T follicular helper cell (primary cell): ENCODE measurements at places on chromosomes 11 and 22.

DNA sequence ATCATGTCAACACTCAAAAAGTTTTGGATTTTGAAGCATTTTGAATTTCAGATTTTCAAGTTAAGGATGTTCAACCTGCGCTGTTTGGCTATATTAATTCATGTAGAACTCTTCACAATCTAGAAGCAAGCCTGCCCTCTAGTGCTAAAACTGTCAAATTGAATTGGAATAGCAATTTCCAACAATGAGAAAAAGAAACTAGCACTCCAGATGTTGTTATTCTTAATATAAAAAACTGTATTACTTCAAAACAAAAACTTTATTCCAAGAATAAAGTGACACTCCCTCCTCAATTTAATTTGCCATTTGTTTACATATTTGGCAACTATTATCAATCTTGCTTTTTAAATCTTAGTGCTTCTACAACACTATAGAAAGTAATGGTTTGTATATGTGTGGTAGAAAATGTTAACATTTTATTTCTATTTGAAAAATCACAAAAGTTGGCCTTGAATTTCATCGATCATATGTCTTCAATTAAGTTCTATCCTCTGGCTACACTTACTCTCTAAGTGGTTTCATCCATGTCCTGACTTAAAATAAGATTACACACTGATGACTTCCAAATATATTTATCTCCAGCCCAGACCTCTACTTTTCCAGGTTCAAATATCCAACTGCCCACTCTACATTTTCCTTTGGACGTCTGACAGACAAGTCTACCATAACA, 36.6 kb downstream of the DCUN1D5 start:
- no peak for DNase-seq

DNA sequence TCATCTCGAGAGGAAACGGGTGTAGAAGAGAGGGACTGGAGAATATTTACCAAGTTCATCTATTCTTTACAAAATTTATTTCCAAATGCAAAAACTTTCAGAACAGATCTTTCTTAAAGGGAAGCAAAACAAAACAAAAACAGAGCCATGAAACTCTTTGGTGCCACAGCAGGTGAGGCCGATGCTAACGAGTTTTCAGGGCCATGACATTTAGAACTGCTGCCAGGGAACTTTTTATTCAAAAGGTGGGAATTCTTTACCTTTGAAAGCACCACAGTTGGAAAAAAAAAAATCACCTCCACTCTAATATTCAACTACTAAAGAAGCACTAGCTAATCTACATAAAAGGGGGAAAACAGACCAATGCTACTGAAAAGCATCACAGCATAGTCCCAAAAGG, 230.1 kb downstream of the DCDC1 start:
- no peak for DNase-seq

GRCh38 chr22:22342697-22343580, 98.4 kb downstream of the VPREB1 start:
- peak; percentile 34 for DNase-seq

GRCh38 chr11:21892736-21893564, 299.9 kb upstream of the ANO5 start:
- no peak for DNase-seq

- DNase-seq = no peak
Measured at GRCh38 chr22:39935612-39936011, 24.6 kb upstream of the TMA7B start.

GRCh38 chr22:19891317-19892256, 36.9 kb upstream of the GNB1L start:
- peak; percentile 82 for DNase-seq

DNA sequence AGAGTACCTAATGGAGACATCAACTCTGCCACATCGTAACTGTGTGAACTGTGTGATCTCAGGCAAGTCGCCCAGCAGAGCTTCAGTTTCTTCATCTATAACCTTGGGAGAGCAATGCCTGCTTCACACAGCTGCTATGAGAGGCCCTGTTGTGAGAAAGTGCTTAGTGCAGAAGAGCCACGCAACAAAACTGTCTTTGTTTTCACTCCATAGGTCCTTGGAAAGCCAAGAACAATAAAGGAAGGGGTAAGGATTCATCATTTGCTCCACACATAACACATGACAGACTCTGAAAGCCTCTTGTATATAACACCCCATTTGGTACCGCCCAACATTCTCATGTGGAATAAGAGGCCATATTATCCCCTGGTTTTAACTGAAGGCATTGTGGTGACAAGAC, 231.9 kb upstream of the ISX start:
- DNase-seq = no peak

GRCh38 chr11:20443596-20443995, 56.1 kb downstream of the PRMT3 start:
- no peak for DNase-seq

DNA sequence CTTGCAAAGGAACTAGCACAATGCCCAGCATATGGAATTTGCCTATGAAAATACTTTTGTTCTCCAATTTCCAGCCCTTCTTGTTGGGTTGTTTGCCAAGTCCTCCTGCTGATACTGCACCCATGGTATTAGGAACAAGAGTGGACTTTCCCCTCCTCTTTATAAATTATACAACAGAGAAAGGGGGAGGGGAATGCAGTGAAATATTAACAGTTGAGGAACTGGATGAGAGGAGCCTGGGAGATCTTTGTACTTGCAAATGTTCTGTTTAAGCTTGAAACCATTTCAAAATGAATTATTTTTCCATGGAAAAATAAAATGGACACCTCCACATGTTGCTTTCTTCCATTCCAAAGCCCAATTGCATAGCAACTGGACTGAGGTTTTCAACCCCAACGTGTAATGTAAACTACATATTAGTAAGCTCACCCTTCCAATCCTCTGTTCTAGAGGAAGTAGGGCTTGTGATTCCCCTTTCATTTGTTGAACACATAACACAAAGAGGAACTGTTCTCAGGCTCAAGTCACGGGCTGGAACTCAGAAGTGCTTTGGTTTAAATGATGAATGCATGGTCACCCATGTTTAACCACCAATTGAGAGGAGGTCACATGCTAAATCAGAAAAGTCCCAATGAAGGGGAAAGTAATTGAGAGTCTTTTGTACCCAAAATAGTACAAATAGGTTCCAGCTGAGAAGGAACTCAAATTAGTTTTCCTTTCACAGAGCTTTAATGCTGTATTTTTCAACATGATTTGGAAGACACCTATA, 66.2 kb upstream of the ZC3H12C start:
- no peak for DNase-seq

- no peak for DNase-seq
Measured at GRCh38 chr11:91802475-91802874, 422.1 kb upstream of the FAT3 start.

DNA sequence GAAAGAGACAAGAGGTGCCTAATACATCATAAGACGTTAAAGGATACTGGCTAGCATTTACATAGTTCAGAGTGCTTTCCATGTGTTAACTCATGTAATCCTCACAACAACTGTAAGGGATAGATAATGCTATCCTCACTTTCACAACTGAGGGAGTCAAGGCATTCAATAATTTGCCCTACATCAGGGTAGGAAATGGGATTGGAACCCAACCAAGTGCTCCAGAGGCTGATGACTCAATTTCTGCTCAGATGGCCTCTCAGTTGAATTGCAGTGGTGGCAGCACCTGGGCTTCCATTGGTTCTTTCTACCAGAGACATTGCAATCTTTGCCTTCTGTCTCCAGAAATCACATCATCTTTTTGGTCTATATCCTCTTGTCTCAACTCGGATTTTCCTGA, 232.9 kb downstream of the ETS1 start:
- DNase-seq = no peak

DNA sequence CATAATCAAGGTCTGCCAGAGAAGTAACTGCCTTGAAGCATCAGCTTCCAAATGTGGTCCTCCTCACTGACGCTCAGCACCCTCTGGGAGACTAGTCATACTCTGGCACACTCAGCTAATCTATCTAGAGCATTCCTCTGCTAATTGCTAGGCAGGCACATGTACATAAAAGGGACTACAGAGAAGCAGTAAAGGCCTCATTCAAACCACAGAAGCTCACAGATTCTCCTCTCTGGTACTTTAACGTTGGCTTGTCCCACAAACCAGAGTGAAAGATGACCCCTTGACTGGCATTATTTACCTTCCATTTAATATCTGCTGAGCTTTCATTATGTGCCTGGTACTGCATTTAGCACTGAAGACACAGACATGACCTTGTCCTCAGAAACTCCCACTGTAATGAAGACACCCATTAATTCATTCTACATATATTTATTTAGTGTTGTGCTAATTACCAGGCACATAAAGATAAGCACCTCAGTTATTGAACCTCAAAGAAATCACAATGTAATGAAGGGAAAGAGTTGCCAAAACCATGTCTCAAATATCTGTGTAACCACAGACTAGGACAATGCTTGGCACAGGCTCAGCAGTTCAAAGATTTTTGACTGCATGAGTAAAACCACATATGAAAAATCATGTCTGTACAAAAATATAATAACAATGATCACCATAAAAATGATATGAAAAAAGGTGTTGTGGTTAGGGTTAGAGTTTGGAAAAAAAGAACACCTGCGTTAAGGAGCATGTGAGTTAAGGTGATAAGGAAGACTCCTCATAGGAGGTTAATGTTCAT, 550.4 kb downstream of the DLG2 start:
- no peak for DNase-seq

DNA sequence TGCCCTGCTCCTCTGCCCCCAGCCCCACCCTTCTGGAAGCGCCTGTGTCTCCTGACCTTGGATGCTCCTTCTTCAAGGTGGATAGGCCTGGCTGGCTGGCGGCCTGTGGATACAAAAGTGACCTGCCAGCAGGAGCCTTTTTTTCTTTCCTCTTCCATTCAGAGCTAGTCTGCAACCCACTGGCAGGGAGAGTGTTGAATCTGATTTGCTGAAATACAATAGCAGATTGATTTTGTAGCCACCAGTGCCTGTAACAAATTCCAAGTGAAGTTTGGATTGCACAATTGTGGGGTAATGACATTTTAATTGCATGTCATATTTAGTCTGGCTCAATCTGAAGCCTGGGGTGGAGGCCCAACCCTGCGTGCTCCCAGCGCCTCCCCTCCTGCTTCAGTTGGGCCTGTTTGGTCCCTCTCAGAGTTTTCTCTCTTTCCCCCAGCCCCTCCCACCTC, 97.2 kb downstream of the GRIK4 start:
- no peak for DNase-seq

- DNase-seq = peak; percentile 20
Measured at GRCh38 chr11:103035791-103036434, 56.0 kb downstream of the DCUN1D5 start.

- no peak for DNase-seq
Measured at GRCh38 chr11:113831314-113831713, 44.1 kb downstream of the USP28 start.

DNA sequence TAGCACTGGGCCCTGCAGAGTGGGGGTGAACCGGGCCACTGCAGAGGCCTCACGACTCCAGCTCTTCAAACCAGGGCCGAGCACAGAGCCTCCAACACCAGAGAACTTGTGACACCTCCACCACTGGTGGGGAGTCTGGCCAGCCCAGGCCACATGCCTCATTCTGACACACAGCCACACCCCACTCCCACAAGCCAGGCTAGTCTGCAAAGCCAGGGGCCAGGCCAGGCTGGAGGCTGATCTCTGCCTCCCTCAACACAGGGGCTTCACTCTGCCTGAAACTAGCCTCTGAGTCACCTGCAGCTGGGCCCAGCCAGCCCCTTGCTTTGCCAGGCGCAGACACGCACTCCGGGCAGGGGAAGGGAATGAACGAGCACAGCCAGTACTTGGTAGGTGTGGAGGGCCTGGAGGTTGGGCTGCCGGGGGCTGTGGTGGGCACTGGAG, 102.9 kb downstream of the MED15 start:
- no peak for DNase-seq

- DNase-seq = no peak
Measured at GRCh38 chr11:77208535-77208934, 80.5 kb downstream of the MYO7A start.
